ENCODE measurements at places on chromosomes 7 and 10. TPM values are rescaled to one million over a fixed set of nuclear protein-coding genes. Genes with fewer than 3 reads are reported as not detected.

The ZCCHC24 gene
- total RNA-seq, result 2.5 TPM

The ZNF365 gene
- 0.42 TPM for total RNA-seq

The OR2A42 gene
- not detected for total RNA-seq

The RBP3 gene
- total RNA-seq, result not detected

The PIK3CG gene
- not detected for total RNA-seq

The CALHM3 gene
- total RNA-seq, result not detected

The ADAMTS14 gene
- not detected for total RNA-seq

The RAPGEF5 gene
- 3.3 TPM for total RNA-seq

The DLX6 gene
- total RNA-seq, result not detected

The BRAF gene
- total RNA-seq, result 6.6 TPM

The IKZF1 gene
- not detected for total RNA-seq

The SLC26A5 gene
- total RNA-seq, result not detected

The ATP5F1C gene
- total RNA-seq, result 366 TPM

The TWIST1 gene
- 2.6 TPM for total RNA-seq

The OPN4 gene
- total RNA-seq, result not detected

The GCK gene
- total RNA-seq, result not detected

The CCDC172 gene
- total RNA-seq, result not detected

Measured in airway epithelial cell (primary cell).